ENCODE measurements at places on chromosomes 7 and 10. TPM values are rescaled to one million over a fixed set of nuclear protein-coding genes. Genes with fewer than 3 reads are reported as not detected.

GRCh38 chr7:46948716-46949115 is 633.2 kb downstream of the TNS3 start:
- DNase-seq, result no peak

DNA sequence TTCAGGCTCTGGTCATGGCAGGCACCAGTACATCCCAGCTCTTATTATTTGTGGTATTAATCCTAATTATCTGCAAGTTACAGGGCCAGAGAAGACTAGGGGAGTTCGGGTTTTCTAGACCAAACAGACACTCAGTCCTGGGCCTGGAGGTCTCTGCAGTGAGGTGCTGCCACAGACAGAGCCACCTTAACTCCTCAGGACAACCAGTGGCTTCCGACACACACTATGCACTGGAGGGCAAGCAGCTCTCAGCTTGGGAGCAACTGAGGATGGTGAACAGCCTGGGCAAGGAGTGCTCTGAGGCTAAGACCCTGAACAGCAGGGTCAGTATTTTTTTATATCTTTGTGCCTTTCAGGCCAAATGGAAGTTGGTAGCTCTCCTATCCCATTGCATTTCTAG is 19.0 kb downstream of the ACTA2 start:
- DNase-seq, result no peak

GRCh38 chr10:129029051-129029450 is 438.0 kb upstream of the MGMT start:
- no peak for DNase-seq

MRLN gene
- not detected for total RNA-seq

DNA sequence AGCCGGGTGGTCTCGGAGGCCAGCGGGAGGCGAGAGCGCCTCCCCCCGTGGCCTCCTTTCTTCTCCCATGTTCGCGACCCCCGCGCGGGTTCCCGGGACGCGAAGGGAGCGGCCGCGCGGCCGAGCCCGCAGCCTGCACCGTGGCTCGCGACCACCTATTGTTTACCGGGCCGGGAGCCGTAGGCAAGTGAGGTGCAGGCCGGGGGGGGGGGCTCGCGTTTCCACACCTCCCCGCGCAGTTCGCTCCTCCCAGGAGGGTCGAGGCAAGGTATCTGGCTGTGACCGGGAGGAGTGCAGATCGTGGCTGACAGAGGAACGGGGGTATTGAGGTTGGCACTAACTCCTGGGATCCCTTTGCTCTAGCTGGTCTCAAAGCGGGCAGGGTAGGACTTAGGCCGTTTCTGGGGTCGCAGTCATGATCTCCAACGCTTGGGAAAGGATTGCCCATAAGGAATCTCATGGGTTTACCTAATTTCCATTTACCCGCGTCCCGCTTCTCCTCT is 734 bp downstream of the PTPN12 start:
- DNase-seq, result peak; percentile 12

- no peak for DNase-seq
Observed at GRCh38 chr10:131663351-131663750, 237.5 kb upstream of the PPP2R2D start.

- no peak for DNase-seq
Observed at GRCh38 chr7:5525271-5526099, 101.9 kb upstream of the TNRC18 start.

TSPAN12 gene
- total RNA-seq, result 9.8 TPM

DTX2 gene
- total RNA-seq, result 19.7 TPM

GRCh38 chr10:113557903-113558321 is 5.1 kb downstream of the HABP2 start:
- no peak for DNase-seq

- DNase-seq, result no peak
Observed at GRCh38 chr10:79245539-79246208, 101.6 kb upstream of the PPIF start.

DNA sequence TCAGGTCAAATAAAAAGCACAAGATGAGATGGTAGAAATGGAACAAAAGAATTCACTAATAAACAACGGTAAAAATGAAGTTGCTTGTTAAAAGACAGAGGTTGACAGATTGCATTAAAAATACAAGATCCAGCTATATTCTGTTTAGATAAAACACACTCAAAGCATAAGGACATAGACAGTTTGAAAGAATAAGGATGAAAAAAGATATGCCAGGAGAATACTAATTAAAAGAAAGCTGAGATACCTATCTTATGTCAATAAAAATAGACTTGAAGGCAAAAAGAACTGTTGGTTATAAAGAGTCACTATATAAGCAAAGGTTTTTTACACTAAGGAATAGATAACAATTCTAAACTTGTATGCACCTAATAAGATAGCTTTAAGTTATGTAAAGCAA is 105.3 kb downstream of the GPR158 start:
- no peak for DNase-seq
